T-helper 9 cell (primary cell): ENCODE measurements at places on chromosomes 13 and 19.

GRCh38 chr13:91804724-91805123, 406.3 kb downstream of the GPC5 start:
- DNase-seq, result no peak

DNA sequence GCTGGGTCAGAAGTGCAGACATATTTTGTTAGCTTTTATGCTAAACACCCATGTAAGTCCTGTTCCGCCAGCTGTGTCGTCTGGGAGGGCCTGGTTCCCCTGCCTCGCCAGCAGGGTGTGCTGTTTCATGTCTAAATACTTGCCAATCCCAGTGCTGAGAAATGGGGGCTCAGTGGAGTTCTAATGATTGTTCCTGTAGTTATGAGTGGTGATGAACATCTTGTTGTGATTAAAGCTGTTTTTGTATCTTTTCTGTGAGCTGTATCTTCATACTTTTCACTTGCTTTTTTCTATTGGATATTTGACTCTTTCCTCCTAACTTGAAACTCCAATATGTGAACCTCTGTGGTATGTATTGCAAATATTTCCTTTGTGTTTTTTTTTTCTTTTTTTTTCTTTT, 32.7 kb downstream of the KDM4B start:
- DNase-seq, result peak; percentile 22

GRCh38 chr13:87677043-87677495, 5.9 kb downstream of the SLITRK5 start:
- no peak for DNase-seq

DNA sequence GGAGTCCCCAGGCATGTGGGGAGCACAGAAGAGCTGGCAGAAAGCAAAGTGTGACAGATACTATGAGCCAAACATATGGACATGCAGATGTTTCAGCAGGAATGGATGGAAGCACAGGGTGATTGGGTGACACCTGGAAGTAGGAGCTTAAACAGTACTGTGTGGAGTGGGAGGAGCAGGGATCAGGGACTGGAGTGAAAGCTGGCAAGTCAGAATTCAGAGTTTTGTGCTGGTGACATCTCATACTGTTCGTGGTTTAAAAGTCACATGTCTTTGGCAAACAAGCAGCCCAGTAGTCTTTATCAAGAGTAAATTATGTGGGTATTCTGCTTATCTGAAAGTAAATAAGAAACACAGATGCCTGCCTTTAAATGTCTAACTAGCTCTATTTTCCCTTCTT, 408.2 kb downstream of the COG6 start:
- no peak for DNase-seq

DNA sequence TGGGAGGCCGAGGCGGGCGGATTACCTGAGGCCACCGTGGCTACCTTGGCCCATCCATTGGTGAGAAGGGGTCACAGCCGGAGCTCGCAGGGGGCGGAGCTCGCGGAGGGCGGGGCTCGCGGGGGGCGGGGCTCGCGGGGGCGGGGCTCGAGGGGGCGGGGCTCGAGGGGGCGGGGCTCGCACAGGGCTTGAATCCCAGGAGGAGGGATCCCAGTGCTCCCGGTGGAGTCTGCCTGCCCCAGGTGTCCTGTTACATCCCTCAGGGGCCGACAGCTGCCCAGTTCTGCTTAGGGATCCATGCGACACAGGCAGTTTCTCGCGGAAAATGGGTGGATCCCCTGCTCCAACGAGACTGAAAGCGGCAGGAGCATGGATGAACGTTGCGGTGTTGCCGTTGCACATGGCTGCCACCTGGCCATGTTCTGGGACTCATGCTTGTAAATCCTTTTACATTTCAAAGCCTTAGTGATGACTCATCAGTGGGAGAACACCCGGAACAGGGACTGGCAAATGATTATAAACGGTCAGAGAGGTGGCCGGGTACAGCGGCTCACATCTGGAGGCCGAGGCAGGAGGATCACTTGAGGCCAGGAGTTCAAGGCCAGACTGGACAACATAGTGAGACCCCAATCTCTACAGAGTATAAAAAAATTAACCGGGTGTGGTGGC, 25.1 kb downstream of the TMPRSS9 start:
- no peak for DNase-seq

DNA sequence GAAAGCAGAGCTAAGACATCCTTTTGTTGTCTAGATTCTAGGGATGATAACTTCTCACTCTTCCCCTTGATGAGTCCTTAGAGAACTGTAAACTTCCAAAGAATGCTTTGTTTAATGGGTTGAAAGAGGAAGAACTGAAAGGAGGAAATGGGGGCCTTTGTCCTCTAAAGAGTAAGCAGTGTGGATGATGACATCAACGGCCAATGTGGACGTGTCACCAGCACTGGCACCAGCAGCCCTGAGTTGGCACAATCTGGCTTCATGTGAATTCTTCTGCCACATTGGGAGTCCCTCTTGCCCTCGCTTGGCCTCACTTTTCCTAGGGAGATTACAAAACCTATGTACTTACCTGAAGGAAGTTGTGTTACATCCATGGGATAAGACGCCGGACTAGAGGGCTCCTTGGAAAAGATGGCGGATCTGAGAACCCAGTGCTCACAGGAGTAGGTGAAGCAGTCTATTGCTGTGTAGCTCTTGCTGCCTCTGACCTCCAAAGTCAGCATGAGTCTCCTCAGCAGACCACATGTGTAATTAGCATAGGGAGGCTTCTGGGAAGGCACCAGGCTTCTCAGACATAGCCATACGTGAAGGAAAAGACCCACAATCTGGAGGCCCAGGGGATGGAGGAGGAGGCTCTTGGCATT, 62.8 kb downstream of the RGCC start:
- DNase-seq, result no peak

- DNase-seq, result no peak
Measured at GRCh38 chr13:23844132-23844531, 45.1 kb downstream of the MIPEP start.

DNA sequence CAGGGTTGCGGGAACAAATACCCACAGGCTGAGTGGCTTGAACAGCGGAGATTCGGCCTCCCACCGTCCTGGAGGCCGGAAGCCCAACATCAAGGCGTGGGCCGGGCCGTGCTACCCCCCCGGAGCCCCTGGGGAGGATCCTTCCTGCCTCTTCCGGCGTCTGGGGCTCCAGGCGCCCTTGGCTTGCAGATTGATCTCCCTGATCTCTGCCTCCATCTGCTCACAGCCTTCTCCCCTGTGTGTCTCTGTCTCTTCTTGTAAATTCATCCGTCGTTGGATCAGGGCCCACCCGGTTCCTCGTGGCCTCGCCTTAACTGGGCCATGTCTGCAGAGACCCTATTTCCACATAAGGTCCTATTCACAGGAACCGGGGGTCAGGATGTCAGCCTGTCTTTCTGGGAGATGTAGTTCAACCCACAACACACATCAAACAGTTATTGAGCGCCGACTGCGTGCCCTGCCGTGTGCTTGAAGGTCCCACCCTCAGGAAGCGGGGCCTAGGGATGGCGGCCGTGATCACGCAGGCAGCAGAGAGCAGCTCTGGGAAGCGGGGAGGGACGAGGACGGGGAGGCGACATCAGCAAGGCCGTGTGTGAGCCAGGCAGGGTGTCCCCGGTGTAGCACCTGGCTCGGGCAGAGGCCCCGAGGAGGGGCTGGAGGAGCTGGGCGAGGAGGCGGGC, 21.3 kb downstream of the HCN2 start:
- peak; percentile 47 for DNase-seq

- no peak for DNase-seq
Measured at GRCh38 chr13:32624441-32624840, 38.2 kb downstream of the PDS5B start.

- DNase-seq, result no peak
Measured at GRCh38 chr19:53659292-53659691, 27.5 kb downstream of the DPRX start.

DNA sequence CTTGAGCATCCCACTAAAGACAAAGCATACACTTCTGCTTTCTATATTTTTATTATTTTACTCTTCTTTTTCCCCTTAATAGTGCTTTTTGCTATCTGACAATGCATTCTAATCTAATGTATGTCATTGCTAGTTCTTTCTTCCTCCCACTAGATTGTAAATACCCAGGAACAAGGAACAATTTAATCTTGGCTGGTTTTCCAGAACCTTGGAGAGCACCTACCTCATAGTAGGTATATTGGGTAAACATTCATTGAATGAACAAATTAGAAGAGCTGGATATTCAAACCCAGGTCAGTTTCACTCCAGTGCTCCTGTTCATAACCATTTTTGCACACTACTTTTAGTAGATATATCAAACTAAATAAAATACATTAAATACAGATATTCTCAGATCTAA, 1617.6 kb upstream of the SLC10A2 start:
- no peak for DNase-seq

GRCh38 chr19:42010245-42011126, 16.5 kb upstream of the ATP1A3 start:
- DNase-seq, result no peak

DNA sequence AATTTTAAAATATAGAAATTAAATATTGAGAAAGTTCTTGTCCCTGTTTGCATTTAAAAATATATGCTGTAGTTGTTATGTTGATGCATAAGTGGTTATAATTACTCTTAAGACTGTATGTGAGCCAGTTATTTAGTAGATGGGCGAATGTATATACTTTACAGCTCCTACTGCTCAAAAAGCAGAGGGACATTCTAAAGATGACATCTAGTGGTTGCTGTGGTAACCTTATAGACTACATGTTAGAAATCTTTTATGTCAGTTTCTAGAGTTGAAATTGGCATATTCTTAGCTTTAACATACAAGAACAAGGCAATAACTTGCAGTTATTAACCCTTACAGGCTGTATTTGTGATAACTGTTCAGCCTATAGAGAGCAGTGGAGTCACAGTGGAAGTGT, 160.5 kb downstream of the OLFM4 start:
- DNase-seq, result no peak

GRCh38 chr19:19149435-19149834, 11.2 kb upstream of the TMEM161A start:
- DNase-seq, result no peak

DNA sequence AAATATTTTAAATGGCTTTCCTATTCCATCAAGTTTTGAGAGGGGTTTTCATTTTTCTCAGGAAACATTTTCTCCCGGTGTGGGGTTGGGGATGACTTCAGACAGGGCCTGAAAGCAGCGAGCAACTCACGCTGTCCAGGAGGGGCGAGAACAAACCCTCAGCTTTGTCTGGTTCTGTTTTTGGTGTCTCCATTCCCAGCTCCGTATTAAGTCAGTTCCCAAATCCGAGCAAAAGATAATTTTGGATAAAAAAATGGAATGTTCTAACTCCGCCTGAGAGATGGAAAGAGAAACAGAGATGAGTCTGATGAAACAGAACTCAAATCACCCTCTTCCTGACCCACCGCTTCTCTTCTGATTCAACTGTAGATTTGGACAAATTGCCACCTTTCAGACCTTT, 38.4 kb downstream of the RFX2 start:
- no peak for DNase-seq

GRCh38 chr13:33100886-33101285, 84.7 kb downstream of the KL start:
- no peak for DNase-seq

DNA sequence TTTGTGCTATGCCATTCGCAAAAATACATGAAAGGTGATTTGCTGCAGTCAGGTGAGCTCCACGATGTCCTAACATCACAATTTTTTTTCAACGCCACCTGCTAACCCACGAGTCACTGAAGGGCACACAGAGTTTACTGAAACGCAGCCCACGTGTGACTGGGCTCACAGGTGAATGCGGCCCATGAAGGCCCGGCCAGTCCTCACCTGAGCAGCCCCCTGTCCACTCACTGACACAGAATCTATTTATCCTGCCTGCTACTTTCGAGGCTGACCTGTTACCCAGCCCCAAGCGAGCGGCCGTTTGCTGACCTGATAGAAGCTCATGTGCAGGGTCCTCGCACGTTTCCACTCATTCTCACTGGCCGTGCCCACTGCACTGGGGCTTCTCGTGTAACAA, 121.9 kb upstream of the SOX1 start:
- DNase-seq, result no peak

DNA sequence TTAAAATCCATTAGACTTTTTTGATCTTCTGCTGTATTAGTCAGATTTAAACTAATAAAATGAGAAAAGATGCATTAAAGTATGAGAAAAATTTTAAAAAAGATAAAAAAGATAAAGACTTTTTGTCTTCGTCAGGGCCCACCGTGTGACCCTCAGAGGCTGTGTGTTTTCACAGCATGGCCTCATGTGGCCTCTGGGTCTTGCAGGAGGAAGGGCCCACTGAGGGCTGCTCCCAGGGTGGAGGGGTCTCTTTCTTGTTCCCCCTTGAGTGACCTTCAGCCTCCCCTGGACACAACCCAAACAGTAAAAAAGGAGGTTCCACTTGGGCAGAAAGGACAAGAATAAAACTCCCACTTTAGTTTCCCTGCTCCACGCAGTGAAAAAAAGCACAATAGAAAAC, 57.1 kb upstream of the RANBP3 start:
- DNase-seq, result no peak

GRCh38 chr13:92103689-92104153, 705.3 kb downstream of the GPC5 start:
- DNase-seq, result no peak

GRCh38 chr13:27006519-27007161, 165.0 kb downstream of the USP12 start:
- no peak for DNase-seq

DNA sequence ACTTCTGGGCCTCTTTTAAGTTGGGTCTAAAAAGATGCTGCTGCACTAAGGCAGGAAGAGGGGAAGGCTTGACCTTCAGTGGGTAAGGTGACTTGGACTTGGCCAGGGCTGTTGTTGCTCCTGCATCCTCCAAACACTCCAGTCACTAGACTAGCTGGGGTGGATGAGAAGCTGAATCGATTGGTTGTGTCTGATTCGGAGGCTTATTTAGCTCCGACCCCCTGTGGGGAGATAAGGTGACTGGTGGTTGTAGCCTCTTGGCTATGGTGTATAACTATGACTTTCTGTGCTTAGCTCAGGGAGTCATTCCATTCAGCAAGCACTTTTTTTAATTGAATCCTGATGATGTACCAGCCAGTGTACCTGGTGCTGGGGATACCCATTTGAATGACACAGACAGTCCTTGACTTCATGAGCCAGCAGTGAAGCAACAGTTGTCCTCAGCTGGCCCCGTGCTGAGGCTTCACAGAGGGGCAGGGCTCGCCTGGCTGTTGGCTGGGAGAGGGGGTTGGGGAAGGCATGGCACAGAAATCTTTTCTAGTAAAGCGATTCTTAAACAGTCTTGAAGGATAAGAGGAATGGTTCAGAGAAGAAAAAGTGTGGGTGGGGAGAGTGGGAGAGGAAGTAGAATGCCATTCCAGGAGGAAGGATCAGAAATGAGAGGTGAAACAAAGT, 9.9 kb downstream of the PCDH8 start:
- DNase-seq, result no peak

- no peak for DNase-seq
Measured at GRCh38 chr19:44356383-44357111, at the start of gene ZNF112. ZNF112 (minus strand) TSS chr19:44356680; CDS start chr19:44340539, 16,141 bp downstream.

GRCh38 chr13:99980201-99980823, 1.3 kb upstream of the ZIC2 start:
- DNase-seq, result no peak

DNA sequence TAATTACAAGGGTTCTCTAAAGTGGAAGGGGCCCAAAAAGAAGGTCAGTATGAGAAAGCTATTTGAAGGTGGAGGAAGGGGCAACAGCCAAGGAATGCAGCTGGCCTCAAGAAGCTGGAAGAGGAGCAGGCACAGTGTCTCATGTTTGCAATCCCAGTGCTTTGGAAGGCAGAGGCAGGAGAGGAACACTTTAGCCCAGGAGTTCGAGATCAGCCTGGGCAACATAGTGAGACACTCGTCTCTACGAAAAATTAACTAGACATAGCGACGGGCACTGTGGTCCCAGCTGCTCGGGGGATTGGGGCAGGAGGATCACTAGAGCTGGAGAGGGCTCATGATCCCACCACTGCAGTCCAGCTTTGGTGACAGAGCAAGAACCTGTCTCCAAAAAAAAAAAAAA, 656 bp upstream of the NEK3 start:
- DNase-seq, result no peak

- DNase-seq, result no peak
Measured at GRCh38 chr19:30036154-30037129, 94.4 kb downstream of the URI1 start.
